ENCODE measurements at places on chromosomes 11 and 22.
A peak's percentile ranks its signal among the peaks of the same experiment; 100 is the strongest.

GRCh38 chr22:37942133-37942532 lies 11.3 kb downstream of the C22orf23 start:
- no peak for DNase-seq

DNA sequence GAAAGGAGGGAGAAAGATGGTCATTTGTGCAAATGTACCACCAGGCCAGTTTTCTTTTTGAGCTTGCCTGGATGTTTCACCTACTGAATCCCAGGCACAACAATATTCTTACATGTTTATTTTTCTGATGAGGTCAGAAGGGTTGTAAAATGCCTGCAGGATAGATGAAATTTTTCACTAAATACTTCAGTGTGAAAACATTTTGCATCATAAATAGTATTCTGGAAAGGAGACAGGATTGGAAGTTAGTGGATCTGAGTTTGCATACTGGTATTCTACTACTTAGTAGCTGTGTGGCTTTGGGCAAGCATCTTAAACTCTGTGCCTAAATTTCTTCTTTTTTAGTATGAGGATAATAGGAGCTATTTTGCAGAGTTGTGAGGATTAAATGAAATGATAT lies 24.8 kb downstream of the RNF169 start:
- no peak for DNase-seq

GRCh38 chr11:35163702-35164496 lies 24.9 kb downstream of the CD44 start:
- DNase-seq, result no peak

DNA sequence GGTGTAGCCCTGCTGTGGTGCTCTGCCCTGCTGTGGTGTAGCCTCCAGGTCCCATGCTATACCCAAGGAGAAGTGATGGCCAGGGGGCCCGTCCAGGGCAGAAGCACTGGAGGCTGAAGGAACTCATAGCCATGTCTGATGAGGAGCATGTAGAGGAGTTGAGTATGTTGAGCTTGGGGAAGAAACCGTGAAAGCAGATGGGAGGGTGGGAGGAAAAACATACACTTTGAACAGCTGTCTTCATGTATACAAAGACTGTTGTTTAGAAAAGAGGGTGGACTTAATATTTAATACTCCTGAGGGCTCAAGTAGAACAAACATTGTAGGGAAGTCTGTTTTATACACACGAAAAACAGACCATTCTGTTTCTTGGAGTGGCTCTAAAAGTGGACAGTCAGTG lies 26.6 kb upstream of the TTC12 start:
- no peak for DNase-seq

DNA sequence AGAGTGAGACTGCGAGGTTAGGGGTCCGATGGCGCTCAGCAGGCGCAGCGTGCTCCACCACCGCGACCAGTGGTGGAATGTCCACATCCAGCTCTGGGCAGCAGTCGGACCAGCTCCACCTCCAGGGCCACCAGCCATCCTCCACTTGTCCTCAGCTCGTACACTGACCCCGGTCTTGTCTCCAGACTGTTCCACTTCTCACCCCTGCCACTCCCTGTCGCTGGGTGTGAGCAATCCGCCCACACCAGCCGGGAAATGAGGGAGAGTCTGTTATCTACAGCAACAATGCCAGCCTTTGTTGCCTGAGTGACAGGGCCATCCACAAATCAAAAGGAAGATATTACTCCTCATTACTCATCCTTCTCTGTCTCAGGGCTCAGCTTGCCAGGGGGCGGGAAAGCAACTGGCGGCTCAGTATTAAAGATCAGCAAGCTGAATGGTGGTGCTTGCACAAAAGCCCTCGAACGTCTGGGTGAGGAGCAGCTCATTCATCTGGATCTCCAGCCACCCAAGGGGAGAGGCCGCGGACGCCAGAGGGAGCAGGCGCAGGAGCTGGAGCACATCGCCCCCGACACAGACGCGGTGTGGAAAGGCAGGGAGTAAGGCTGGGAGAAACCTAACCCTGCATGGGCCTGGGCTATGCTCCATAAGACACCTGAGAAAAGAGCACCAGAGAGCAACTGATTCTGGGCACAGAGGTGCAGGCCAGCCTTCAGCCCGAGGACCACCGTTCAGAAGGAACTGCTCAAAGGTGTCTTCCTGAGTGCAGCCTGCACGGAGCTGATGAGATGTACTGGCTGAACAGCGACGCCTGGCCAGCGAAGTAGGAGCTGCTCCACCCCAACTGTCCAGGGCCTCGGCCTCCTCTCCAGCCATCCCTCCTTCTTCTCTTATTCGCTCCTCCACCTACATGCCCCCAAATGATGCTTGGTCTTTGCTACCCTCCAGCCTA lies 21.9 kb downstream of the IGSF9B start:
- DNase-seq, result peak; percentile 92

DNA sequence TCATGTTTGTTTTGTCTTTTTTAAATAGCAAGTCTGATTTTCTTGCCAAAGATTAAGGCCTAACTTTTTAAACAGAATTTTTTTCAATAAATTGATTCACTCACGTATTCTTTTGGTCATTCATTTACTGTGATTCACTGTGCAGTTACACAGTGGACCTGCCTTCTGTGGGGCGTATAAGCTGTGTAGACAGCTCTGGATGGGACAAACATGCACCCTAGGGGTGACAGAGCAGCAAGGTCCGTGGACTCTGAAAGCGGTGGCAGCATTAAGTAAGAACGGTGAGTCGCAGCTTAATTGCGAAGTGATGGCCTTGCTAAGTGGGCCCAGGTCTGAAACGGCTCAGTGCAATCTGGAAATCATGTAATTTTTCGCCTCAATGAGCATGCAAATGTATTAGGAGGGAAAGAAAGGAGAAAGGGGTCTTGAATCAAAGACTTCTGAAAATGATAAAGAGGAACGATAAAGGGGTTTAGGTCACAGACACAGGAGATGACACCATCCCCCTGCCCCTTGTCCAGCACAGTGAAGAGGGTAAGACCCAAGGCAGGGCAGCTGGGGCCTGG lies 113.1 kb downstream of the SPATA19 start:
- DNase-seq, result no peak

DNA sequence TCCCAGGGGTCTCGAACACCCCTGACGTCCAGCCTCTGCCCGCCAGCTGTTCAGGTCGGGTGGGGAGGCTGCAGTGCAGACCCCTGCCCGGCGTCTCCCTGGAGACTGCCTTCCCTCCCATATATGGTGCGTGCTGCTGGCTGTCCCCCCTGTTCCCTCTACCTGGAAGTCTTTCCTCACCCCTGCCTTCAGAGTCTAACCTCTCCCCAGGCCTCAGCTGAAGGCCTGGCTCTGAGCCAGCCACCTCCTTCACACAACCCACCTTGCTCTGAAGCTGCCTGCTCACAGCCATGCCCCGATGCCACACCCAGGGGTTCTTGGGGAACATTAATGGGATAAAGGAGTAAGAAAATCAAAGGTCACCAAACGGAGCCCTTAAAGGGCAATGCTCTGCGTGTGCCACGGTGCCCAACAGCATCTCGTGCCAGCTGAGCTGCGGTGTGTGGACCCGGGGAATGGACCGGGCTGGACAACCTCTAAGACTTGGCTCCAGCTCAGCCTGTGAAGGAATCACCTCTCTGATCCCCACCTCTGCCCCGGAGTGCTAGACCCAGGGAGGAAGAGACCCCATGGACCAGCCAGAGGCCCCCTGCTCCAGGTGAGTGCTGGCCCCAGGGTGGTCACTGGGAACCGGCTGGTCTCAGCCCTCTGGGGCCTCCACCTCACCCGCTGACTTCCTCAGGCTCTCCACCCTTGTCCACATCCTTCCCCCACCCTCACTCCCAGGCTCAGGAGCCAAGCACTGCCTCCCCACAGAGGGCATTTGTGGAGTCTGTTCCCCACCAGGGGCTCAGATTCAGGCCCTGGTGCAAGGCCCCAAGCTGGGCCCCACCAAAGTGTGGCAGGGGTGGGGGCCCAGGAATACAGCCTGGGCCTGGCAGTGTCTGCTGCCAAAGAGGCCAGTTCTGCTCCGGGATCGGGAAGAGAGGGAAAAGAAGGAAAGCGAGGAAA lies at the start of gene NLRP6:
Gene NLRP6 (plus strand): TSS at position 407 of the 951 bp plus-strand sequence. CDS start 163 bp downstream, at position 570.
- DNase-seq, result no peak

DNA sequence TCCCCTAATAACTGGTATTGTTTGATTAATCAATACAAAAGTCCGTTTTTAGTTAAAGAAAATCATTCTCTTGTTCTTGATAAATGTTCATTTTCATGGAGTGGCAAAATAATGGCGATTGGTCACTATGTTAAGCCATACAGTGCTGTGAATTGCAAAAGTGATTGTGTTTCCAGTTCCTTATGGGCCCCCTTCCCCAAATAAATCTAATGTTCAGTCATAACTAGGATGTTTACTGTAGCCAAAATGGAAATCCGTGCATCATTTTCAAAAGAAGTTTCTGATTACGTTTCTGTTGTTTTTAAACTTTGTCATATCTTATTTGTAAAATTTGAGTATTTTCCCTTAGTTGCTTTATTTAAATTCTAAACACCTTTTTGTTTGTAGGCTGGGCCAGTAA lies 845 bp downstream of the RBM7 start:
- no peak for DNase-seq

DNA sequence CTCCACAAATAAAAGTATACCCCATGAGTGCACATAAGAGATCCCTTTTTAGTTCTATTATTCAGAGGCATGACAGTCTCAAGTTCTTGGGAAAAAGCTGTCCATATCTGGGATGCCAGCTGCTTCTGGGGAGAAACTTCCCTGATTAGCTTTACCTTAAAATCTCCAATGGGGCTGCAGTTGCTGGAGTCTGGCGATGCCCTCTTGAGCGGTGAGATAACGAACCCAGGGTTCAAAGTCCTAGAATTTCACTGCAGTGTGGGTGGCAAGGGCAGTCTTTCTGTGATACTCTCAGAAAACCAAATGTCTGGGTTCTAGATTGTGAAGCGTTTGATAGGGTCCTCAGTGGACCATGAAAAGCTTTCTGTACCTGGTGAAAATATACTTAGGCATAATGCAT lies 7.4 kb upstream of the PRR33 start:
- DNase-seq, result no peak

DNA sequence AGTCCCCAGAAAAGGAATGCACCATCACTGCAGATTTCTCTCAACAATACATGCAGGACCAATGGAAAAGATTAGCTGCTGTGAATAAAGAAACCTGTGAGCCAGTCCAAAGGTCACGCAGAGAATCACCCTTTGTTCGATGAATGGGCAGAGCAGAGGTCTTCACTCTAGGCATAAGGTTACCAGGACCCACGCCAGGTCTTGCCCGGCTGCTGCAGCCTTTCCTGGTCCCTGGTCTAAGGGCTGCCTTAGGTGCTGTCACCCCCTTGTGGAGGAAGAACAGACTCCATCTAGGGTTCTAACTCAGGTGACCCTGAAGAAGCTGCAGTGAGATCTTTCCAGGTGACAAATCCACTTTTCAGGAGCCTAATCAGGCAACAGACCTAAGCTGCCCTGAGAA lies 29.0 kb upstream of the NAP1L4 start:
- DNase-seq, result no peak

- DNase-seq, result no peak
These were observed 2.0 kb upstream of the B3GAT1 start for GRCh38 chr11:134413826-134414731.

Measured in cerebellum (tissue), 4 donors.